Adipocyte (in vitro differentiated cells): ENCODE measurements at places on chromosomes 13 and 19.

GRCh38 chr19:14023404-14024235, 4.3 kb upstream of the RLN3 start:
- peak; percentile 57 for DNase-seq

GRCh38 chr19:42235181-42235580, 7.2 kb downstream of the GSK3A start:
- DNase-seq, result no peak

DNA sequence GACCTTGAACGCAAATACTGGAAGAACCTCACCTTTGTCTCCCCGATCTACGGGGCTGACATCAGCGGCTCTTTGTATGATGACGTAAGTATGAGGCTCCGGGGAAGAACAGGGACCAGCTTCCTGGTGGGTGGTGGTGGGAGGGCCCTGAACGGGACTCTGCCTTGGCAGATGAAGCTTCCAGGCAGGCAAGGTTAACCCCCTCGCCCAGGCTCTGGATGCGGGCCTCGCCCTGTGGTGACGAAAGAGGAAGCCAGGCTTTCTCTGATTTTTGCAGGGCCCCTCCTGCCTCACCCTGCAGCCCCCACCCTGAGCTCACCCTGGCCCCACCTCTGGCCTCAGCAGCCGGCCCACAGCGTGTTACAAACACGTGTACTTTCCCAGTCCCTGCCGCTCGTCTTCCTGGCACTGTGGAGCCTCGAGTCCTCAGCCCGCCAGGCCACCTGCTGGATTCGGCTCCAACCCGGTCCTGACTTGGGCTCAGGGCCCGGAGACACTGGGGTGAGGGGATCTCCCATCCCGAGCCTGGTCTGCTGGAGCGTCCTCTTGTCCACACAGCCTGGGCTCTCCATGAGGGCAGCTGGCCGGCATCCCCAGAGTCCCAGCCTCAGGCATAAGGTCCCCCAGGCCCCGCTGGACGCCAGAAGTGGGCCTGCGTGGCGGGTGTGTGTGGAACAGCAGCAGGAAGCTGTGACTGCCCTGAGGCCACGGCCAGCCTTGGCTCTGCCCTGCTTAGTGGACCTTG, 72.4 kb downstream of the KDM4B start:
- no peak for DNase-seq

- DNase-seq, result no peak
Observed at GRCh38 chr13:94776956-94777355, 64.6 kb upstream of the SOX21 start.

DNA sequence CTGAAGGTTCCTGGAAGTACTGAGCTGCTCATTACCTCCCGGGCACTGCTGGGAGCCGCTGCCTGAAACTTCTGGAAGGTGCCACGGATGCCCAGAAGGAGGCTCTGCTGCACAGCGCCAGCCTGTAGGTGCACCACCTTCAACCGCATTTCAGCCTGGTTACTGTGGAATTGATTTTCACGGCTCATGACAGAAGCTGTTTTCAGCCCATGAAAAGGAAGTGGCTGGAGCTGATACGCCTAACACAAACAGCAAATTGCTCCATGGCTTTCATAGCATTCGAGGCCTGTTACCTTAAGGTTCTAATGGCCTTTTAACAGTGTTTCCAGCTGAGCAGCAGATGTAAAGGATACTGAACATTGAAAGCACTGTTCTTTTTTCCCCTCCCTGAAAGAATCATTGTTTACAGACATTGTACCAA, 22.0 kb downstream of the GPC6 start:
- DNase-seq, result peak; percentile 70

DNA sequence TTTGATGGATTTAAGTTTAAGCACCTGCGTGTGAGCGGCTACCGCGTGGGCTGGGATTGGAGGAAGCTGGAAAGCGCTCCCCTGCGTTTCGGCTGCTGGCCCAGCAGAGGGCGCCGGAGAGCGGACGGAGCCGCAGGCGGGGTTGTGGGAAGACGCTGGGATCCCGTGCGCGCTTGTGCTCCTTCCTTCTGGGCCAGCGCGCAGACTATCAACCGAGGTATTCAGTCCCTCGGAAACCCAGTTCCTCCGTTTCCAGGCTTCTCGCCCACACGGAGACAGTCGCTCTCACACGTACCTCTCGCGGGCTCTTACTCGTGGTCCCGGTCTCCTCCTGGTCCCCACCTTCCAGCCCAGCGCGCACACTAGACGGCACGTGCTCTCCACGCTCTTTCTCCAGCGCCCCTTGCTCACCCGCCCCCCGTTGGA, 28.8 kb downstream of the EPN1 start:
- peak; percentile 2 for DNase-seq

DNA sequence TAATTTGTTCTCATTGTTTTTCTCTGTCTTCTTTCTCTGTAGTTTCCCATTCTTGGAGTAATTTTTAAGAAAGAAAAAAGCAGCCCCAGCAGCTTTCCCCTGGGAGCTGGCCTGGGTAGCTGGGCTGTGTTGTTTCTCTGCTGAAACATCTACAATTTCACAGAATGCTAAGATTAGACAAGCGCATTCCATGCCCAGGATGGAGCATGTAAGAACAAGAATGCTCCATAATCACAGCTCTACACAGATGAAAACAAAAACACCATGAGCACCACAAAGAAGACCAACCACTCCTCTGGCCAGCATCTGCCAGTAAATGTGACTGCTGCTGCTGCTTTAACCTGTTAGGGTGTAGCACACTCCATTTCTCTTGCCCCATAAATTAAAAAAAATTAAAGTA, 239.2 kb upstream of the SLITRK1 start:
- DNase-seq, result peak; percentile 74

GRCh38 chr13:43522788-43523187, 264.0 kb downstream of the ENOX1 start:
- DNase-seq, result peak; percentile 38

- DNase-seq, result no peak
Observed at GRCh38 chr19:45636902-45637301, 2.3 kb downstream of the EML2 start.

GRCh38 chr19:40235238-40236025, 8.9 kb upstream of the CCNP start:
- no peak for DNase-seq

DNA sequence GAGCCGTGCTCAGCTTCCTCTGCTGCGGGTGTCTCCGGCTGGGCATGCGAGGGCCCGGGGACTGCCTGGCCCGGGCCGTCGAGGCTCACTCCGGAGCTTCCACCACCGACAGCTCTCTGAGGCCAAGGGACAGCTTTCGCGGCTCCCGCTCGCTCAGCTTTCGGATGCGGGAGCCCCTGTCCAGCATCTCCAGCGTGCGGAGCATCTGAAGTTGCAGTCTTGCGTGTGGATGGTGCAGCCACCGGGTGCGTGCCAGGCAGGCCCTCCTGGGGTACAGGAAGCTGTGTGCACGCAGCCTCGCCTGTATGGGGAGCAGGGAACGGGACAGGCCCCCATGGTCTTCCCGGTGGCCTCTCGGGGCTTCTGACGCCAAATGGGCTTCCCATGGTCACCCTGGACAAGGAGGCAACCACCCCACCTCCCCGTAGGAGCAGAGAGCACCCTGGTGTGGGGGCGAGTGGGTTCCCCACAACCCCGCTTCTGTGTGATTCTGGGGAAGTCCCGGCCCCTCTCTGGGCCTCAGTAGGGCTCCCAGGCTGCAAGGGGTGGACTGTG, 1.2 kb downstream of the S1PR4 start:
- DNase-seq, result no peak

- DNase-seq, result no peak
Observed at GRCh38 chr19:45040059-45040771, 1.4 kb downstream of the CLASRP start.

- no peak for DNase-seq
Observed at GRCh38 chr19:1042689-1043511, 3.0 kb downstream of the ABCA7 start.

GRCh38 chr19:54430306-54431254, 15.3 kb downstream of the TTYH1 start:
- peak; percentile 68 for DNase-seq

DNA sequence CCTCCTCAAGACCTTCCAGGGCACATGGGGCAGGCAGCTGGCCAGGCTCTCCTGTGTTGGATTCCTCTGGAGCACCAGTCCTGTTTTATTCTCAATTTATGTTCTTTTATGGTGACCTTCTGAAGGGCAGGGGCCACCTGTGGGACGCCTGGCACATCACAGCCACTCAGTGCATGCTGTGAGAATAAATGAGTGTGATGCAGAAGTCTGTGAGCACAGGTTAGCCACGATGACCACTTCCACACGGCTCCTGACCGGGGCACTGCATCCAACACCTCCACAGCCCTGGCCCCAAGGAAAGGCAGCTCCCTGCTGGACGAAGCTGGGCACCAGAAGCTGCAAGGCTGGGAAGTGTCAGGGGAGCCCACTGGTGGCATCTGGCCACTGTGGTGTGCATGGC, 122.8 kb downstream of the CRYL1 start:
- no peak for DNase-seq

- DNase-seq, result peak; percentile 81
Observed at GRCh38 chr13:113836768-113837559, 26.9 kb downstream of the GAS6 start.

GRCh38 chr19:50415661-50416033, 3.1 kb upstream of the SPIB start:
- DNase-seq, result no peak

- peak; percentile 19 for DNase-seq
Observed at GRCh38 chr13:51781246-51782022, 22.5 kb downstream of the DHRS12 start.

GRCh38 chr13:44649104-44649428, 72.9 kb upstream of the TSC22D1 start:
- DNase-seq, result no peak

DNA sequence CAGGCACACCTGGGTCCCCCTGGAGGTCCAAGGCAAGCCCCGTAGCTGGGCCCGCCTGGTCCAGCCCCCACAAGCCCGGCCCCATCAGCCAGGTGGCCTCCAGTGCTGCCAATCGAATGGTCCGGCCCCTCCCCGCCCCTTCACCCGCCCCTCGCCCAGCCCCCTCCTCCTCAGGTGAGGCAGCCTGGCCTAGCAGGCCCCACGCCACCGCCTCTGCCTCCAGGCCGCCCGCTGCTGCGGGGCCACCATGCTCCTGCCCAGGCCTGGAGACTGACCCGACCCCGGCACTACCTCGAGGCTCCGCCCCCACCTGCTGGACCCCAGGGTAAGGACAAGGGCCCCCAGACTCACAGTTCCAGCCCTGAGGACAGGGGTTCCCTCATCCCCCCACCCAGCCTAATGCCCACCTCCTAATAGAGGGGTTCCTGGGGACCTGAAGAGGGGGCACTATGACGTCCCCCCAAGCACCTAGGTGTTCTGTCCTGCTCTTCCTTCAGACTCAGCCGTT, at the start of gene HPN:
TSS of gene HPN (plus strand) at position 174 of the 508 bp plus-strand sequence. CDS start 786 bp downstream, outside the sequence.
- DNase-seq, result no peak

- no peak for DNase-seq
Observed at GRCh38 chr19:13104848-13105711, 2.4 kb upstream of the LYL1 start.

- DNase-seq, result peak; percentile 44
Observed at GRCh38 chr19:38266981-38267597, 2.7 kb downstream of the SPINT2 start.

GRCh38 chr13:53513226-53513625, 484.6 kb downstream of the OLFM4 start:
- no peak for DNase-seq

GRCh38 chr13:74372511-74372910, 238.3 kb upstream of the KLF12 start:
- DNase-seq, result no peak

- no peak for DNase-seq
Observed at GRCh38 chr13:48575031-48575430, 42.2 kb upstream of the RCBTB2 start.

GRCh38 chr13:91196958-91197357, 150.5 kb upstream of the MIR17HG start:
- no peak for DNase-seq

- DNase-seq, result no peak
Observed at GRCh38 chr19:22517496-22518411, 95.6 kb upstream of the ZNF98 start.

GRCh38 chr13:91399189-91400062, 1.0 kb downstream of the GPC5 start:
- no peak for DNase-seq

GRCh38 chr13:105940882-105941281, 594.6 kb downstream of the EFNB2 start:
- DNase-seq, result no peak

DNA sequence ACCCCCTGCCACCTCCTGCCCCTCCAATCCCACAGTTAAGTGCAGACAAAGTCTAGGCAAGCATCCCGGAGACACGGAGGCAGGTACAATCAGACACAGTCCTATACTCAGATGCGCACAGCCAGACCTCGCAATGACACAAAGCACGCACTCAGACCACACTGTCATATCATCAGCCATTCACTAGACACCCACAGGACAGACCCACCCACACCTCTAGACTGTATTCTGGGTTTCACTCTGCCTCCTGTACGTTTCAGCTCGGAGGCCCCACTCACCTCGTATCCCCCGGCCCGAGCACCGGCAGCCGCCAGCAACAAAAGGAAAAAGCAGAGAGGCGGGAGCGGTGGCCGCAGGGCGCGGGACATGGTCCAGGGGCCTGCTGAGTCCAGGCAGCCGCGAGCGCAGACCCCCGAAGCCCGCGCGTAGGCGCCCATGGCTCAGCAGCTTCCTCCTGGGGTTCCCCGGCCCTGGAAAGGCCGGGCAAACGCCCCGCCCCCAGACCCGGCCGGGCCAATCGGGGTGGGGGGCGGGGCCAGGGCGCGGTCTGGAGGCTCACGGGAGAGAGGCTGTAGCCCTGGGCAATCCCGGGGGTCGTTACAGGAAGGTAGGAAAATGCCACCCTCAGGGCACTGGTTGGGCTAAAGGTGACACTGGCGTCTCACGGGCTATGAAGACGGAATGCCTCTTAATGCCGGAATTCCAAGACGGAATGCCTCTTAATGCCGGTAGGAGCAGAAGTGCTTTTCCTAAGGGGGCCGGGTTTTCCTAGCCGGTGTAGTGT, at the start of the genes MAN2B1 and WDR83:
TSS of gene MAN2B1 (minus strand) at position 478 of the 784 bp plus-strand sequence. CDS start at position 437, 41 bp downstream.
TSS of gene WDR83 (plus strand) at position 543 of the 784 bp plus-strand sequence. CDS start 2,984 bp downstream, outside the sequence.
- DNase-seq, result peak; percentile 93

DNA sequence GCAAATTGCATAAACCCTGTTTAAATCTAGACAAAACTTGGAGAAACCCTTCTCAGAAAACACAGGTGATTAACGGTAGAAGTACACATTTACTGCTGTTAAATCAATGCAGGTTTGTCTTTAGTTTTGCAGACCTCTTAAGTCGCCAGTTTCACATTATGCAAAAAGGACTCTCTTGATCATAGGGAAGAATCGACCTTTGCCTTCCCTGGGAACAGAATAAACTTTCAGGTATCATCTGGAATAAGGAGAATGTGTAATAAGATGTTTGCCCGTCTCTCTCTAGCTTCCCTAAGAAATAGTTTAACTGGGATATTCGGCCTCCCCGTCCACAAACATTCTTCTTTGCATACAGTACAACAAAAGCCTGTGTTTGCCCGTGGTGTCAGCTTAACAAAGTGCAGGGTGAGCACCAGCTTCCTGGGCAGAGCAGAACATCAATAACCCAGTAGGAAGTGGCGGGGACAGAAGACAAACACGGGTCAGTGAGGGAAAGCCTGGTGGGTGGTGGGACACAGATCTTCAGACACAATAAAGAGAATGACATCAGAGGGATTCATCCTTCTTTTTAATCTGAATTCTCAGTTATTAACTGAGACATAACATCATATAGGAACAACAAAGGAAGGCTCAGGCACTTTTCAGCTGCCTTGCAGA, 1077.7 kb upstream of the SLC10A2 start:
- DNase-seq, result no peak
